Frontal cortex (tissue), 4 donors: ENCODE measurements at places on chromosomes 3 and 15.

GRCh38 chr3:191369616-191370010 is 39.3 kb upstream of the UTS2B start:
- no peak for DNase-seq

DNA sequence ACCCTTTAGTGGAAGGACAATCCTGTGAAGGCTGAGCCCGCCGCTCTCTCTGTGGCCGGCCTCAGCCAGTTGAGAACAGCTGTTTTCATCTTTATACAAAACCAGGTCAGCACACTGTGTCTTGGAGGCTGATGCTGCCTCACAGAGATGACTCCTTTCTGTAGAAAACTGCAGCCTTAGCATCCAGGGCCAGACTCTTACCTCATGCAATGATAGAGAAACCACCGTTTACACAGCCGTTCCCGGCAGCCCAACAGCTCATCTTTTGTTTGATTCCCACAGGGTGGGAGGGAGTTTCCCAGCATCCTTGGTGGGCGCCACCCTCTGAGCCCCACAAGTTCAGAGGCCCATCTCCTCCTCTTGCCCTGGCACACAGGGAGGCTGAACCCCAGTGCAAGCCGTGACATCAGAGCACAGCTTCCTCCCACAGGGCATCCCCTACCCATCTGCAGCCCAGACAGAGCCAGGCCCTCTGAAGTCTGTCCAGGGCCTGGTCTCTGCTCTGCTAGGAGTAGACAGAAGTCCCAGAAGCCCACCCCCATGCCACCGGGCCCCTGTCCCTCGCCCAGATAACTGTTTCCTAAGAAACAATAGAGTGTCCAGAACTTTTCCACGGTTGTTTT is 105.0 kb downstream of the LRRK1 start:
- DNase-seq: no peak

GRCh38 chr15:46126581-46126980 is 491.8 kb downstream of the SQOR start:
- no peak for DNase-seq

GRCh38 chr3:87260270-87260669 is 16.1 kb downstream of the POU1F1 start:
- DNase-seq: peak; percentile 2

DNA sequence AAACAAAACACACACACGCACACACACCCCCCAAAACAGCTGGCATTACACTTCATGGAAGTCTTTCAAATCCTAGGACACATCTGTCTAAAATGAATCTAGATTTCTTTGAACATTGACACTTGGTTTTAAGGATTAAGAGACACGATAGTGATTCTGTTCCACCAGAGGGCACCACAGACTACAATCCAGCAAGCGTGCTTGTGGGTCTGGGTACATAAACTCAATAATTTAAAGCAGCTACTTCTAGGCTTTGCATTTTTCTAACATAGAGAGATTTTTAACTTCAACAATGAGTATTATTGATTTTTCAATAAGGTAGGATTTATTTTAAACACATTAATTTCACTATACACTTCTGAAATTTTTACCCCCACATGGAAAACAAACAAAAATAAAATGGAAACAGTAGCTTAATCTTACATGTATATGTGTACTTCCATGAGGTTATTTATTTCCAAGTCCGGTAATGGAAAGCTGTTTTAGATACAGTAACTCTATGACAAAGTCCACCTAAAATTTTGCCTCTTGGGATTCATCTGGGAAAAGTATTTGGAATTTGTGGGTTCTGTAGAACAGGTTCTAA is 564.0 kb upstream of the TGFBR2 start:
- peak; percentile 15 for DNase-seq

GRCh38 chr3:129944709-129945108 is 29.8 kb upstream of the TRH start:
- no peak for DNase-seq

- DNase-seq: no peak
Measured at GRCh38 chr3:167743799-167744198, 8.3 kb downstream of the SERPINI1 start.

- no peak for DNase-seq
Measured at GRCh38 chr3:177527182-177527581, 329.9 kb upstream of the TBL1XR1 start.

- no peak for DNase-seq
Measured at GRCh38 chr3:179234199-179234598, 16.7 kb downstream of the KCNMB3 start.

GRCh38 chr3:48001991-48002390 is 14.2 kb downstream of the MAP4 start:
- no peak for DNase-seq

- DNase-seq: no peak
Measured at GRCh38 chr3:102530415-102531181, 95.8 kb downstream of the ZPLD1 start.

DNA sequence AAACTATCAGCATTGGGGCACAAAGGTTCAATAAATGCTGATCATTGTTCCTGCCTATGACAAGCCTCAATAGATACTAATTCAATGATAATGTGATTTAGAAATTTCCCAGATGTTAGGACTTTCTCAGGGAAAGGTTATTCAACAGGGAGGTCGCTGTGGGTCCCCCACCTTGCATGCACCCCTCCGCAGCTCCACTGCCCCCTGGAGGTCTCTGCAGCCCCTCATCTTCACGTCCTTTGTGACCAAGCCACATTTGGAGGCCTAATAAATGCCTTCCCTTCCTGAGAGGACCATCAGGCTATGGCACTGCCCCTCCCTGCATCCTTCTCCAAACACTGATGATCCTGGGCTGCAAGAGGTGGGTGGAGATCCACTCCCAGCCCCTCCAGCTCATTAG is 50.2 kb downstream of the NOX5 start:
- DNase-seq: no peak

DNA sequence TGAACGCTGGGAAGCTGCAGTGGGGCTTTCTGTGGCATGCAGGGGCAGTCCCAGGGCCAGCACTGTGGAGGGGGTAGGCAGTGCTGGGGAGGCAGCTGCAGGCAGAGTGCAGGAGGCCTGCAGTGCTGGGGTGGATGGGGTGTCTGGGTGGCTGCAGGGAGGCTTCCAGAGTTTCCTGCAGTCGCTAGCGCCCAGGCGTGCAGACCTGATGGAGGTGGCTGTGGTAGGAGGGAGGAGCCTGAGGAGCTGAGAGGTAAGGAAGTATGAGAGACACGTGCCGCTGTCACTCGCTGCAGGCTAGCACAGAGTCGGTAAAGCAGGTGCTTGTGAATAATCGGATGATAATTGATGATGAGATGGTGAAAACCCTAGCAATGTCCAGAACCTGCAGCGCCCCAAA is 16.3 kb downstream of the SYNM start:
- no peak for DNase-seq

DNA sequence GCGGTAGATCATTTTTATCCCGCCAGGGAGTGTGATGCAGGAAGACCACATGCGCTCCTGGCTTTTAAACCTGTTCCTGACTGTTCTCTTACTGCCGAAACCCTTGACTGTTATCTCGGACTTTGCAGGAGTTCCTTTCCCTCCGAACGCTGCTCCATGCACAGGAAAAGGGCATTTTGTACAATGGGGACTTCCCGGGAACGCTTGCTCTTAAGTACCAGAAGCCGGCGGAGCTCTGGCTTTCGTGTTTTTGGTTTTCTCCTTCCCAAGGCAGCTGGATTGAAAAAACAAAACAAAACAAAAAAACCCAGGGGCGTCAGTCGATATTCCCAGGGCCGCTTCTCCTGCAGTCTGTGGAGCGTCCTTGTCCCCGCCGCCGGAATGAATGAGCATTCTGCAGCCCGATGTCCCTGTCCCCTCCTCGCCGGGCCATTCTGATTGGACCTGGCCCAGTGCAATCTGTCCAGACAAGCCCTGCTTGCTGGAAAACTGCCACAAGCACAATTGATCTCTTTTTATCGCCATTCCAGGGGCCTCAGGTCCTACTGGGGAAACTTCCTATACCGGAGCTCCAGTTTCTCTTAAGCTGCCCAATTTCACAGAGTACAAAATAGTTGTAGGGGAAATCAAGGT is 44.8 kb downstream of the SLC6A1 start:
- no peak for DNase-seq

GRCh38 chr15:46713045-46713444 is 1004.3 kb upstream of the SEMA6D start:
- DNase-seq: no peak

DNA sequence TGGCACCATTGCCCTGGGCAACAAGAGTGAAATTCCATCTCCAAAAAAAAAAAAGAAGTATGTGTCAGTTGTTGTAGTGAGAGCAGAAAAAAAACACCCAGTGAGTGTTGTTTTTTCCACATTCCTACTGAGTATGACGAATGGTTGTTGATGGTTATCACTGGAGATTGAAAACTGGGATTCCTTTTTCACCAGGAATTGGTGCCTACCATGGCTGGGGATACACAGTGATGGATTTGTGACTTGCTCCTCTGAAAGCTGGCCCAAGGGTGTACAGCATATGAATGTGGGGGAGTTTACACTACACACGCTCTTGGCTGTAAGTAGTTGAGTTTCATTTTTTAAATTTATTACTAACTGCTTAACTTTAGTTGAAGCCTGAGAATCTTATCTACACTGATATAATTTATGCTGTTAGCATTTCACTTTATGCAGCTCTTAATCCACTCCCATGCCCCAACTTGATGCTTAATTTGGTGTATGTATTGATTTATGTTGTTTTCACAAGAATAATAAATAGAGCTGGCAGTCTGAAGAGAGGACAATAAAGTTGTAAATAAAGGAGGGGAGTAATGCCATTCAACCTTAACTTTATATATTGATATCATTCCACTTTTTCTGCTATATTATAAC is 56.0 kb upstream of the MME start:
- no peak for DNase-seq

GRCh38 chr3:120908030-120908794 is at the start of gene STXBP5L:
STXBP5L (plus strand) TSS chr3:120908205; CDS start chr3:120909579, 1,374 bp downstream.
- DNase-seq: peak; percentile 62
